Liver (tissue), 10 donors: ENCODE measurements at places on chromosomes 1 and 21.

DNA sequence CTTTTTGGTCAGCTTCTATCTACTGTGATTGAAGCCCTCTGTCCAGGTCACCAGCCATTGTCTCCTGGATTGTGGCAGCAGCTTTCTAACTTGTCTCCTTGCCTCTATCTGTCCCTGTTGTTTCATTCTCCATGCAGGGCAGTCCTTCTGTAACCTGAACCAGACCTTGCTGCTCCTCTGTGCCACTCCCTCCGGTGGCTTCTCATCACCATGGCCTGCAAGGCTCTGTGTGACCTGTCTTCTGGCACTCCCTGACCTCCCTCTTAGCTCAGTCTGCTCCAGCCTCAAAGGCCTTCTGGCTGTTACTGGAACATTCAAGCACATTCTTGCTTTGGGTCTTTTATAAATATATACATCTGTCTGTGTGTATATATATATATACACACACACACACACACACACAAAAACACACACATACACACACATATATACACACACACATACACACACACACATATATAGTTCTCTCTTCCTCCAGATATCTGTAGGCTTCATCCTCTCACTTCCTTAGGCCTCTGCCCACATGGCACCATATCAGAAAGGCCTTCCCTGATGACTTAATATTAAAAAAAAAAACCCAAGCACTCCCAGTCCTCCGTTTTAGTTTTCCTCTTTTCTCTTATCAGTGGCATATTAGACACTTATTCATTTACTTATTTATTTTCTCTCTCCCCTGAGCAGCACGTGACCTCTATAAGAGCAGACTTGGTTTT lies 21.2 kb upstream of the JUN start:
- no peaks in the 10 kb centered on the region for H3K36me3 ChIP-seq
- no peaks in the 10 kb centered on the region for H3K27me3 ChIP-seq
- no peak for DNase-seq

DNA sequence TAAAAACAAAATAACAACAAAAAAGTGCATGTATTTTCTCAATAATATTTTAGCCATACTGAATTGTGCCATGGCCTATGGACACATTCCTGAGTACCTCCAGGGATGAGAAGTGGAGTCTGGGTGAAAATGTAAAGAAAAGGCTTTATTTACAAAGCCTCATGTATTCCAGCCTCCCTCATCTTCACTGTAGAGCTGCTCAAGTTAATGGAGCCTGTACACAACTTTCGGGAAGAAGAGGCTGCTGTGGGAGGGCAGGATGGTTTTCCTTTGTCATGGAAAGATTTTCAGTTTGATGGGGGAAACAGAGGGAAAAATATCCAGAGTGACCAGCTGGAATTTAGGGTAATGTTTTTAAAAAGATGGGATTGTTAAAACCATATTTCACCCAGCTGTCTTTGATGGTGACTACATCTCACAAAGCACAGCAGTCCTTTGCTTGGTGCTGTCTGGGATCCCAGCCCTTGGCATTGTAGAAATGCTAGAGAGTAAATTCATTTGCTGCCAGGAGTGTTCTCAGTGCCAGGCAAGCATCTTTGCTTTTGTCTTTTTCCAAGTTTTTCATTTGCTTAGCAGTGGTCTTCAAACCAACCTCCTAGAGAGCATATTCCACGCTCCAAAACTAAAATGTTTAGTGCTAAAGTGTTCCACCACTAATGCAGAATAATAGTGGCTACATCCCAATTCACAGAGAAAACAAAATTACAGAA lies 54.9 kb downstream of the DPT start:
- H3K4me3 ChIP-seq: no peak overlapping the region
- no peaks in the 10 kb centered on the region for H3K4me1 ChIP-seq
- no peak for DNase-seq
- H3K36me3 ChIP-seq: no peaks in the 10 kb centered on the region
- no peak overlapping the region for H3K27ac ChIP-seq
- H3K27me3 ChIP-seq: no peaks in the 10 kb centered on the region

DNA sequence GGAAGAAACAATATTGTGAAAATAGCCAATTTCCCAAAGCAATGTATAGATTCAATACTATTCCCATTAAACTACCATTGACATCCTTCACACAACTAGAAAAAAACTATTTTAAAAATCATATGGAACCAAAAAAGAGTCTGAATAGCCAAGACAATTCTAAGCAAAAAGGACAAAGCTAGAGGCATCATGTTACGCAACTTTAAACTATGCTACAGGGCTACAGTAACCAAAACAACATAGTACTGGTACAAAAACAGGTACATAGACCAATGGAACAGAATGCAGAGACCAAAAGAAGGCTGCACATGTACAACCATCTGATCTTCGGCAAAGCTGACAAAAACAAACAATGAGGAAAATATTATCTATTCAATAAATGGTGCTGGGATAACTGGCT lies 233.3 kb upstream of the TMPRSS15 start:
- H3K27me3 ChIP-seq: no peaks in the 10 kb centered on the region
- no peak overlapping the region for H3K4me3 ChIP-seq
- no peaks in the 10 kb centered on the region for H3K36me3 ChIP-seq
- DNase-seq: no peak
- no peak overlapping the region for H3K27ac ChIP-seq

DNA sequence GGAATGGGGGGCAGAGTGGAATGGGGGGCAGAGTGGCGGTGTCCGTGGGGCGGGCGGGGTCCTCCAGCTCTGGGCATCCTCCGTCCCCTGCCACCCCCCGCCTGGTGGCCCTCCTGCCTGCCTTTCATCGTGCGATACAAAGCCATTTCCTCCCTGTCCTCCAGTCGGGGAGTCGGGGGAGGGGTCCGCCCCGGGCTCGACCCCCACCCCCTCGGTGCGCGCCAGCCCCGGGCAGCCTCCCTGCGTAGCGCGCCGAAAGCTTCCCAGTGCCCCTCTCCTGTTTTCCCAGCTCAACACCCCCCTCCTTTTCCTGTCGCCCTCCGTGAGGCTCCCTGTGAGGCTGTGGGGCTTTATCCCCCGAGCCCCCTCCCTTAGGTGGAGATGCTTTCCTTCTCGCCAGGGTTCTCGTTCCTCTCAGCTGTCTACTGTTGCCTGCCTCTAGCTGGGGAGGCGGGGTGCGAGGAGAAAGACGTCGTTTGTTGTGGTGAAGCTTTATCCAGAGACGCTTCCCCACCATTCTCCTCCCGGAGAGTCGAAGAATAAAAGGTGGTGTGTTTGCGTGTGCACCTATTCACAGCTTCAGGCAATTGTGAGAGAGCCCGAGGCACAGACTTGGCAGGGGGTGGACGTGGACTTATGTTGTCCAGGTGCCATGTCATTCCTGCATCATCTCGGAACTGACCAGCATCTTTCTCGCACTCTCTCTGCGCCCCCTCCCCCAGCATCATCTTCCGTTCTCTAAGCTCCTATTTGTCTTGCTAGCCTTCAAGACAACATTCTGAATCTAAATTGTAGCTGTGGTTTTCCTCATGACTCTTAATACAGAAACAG lies 848 bp downstream of the DNM3 start:
- H3K4me1 ChIP-seq: peaks cover 2% of the 10 kb centered on the region
- DNase-seq: no peak
- H3K36me3 ChIP-seq: no peaks in the 10 kb centered on the region
- no peak overlapping the region for H3K27ac ChIP-seq

DNA sequence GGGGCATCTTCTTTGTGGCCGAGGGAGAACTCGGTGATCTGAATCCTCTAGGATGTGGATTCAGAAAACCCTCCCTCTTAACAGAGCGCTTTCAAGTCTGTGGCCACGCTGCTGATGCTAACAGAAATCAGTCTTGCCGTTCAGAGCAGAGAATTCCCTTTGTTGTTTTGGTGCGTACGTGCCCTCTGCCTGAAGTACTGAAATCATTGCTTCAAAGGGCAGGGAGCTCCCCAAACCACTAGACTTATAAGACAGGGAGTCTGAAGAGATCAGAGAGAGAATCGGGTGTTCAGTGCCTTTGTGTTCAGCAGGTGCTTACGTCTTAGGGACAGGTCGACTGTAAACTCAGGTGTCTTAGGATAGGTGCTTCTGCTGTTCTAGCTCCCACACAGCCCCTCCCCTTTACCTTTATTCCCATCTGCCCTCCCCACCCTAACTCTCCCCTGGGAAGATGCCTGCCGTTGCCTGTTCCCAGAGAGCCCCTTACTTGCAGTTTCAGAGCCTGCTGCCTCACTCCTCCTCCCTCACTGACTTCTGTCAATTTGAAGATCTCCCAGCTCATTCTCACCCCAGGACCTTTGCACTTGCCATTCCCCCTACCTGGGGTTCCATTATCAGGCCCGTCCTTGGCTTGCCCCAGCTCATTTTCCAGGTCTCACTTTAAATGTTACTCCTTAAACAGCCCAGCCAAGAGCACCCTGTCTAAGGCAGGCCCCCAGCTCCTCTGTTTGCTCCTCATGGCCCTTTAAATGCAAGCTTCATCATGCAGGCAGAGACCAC lies 143.0 kb downstream of the CAMTA1 start:
- H3K4me3 ChIP-seq: no peak overlapping the region
- H3K27ac ChIP-seq: no peak overlapping the region
- no peaks in the 10 kb centered on the region for H3K36me3 ChIP-seq

DNA sequence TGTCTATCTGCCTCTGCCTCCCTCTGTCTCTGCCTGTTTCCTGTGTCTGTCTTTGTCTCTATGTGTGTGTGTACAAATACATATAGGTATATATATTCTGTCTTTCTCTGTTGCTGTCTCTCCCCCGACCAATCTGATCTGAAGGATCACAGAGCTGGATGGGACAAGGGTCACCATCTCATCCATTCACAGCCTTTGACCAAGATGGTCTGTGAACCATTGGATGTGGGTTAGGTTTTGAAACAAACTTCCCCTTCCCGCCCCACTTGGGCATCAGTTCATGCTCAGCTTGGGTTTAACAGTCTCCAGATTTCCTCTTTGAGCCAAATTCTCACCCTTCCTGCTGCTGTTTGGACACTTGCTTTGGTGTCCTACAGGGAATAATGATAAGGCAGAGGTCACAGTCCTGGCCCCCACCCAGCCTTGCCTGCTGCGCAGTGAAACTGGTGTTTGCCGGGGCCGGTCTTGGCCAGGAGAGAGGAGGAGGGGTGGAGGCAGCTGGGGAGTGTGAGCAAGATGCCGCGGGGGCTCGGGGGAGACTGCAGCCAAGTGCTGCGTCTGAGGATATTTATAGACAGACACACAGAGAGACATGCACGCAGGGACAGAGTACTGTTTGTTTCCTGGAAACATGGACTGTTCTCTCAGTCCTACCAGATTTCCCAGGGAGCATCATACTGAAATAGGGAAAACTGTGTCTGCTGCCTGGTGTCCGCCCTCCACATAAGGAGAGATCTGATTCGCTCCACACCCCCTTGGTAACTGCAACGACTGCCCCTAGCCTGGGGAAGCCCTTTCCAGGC lies 27.0 kb upstream of the BTG2 start:
- peak overlapping the region; percentile 75 for H3K27ac ChIP-seq
- H3K4me1 ChIP-seq: peaks cover 9% of the 10 kb centered on the region
- no peak for DNase-seq
- no peaks in the 10 kb centered on the region for H3K36me3 ChIP-seq
- H3K4me3 ChIP-seq: no peak overlapping the region
- no peaks in the 10 kb centered on the region for H3K27me3 ChIP-seq
